ENCODE measurements at places on chromosomes 4 and X.

DNA sequence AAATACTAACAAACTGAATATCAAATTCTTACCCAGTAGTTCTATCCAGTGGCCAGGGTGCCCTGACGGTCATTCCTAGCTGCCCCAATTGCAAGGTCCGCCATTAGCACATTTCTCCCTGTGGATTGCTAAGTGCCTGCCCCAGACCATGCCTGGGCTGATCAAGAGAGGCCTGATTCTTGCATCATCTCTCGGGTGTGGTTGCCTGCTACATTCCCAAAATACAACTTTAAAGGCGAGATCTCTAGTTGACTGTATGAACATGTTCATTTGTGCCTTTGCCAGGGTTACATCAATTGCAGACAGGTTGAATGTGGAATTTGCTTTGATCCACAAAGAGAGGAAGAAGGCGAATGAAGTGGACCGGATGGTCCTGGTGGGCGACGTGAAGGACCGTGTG lies 28.0 kb downstream of the PRPS2 start:
- no peak for DNase-seq

GRCh38 chrX:151151665-151152267 lies 24.6 kb upstream of the GPR50 start:
- peak; percentile 15 for DNase-seq

DNA sequence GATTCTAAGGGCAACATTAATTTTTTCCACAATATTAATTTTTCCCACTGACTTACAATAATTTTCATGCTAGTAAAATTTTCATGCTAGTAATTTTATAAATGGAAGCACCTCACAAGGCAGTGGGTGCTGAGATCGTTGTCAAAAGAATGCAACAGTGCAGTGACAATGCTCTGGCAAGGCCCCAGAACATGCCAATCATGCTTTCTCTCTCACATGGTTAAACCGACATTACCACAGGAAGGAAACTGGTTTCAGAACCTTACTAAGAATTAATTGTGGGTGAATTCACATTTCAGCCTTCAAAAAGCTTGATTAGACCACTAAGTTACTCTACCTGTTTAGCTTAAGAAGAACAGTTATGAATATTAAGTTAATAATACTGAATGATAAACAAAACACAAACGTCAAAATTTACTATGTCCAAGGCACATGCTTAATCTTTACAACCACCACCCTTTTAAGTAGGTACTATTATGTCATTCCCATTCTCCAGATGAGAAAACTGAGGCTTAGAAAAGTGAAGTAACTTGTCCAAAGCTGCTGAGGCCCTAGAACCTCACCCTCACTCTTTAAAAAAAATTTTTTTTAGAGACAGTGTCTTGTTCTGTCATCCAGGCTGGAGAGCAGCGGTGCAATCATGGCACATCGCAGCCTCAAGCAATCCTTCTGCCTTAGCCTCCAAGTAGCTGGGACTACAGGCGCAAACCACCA lies 10.0 kb upstream of the OPHN1 start:
- DNase-seq, result no peak

GRCh38 chr4:3372933-3373465 lies 68.8 kb upstream of the HGFAC start:
- no peak for DNase-seq

GRCh38 chr4:177902386-177902785 lies 460.1 kb upstream of the AGA start:
- DNase-seq, result no peak

Data from NCI-H2171 (cell line).